Dermis microvascular lymphatic vessel endothelial cell (primary cell): ENCODE measurements at places on chromosomes 6 and 20.
A peak's percentile ranks its signal among the peaks of the same experiment; 100 is the strongest.

DNA sequence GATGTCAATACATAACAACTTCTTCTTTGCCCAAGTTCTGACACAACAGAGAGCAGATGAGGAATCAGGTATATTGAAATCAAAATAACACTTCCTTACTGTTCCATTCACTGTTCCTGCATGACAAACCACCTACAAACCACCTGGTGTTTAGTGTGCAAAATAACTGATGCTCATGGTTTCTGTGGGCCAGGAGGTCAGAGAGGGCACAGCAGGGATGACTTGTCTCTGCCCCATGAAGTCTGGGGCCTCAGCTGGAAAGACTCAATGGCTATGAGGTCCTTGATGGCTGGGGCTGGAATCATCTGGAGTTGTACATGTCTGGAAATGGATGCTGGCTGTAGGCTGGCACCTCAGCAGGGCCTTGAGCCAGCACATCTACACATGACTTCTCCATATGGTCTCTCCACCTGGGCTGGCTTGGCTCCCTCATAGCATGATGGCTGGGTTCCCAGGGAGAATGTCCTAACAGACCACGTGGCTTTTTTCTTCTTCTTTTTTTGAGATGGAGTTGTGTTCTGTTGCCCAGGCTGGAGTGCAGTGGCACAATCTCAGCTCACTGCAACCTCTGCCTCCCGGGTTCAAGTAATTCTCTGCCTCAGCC lies 7.4 kb upstream of the COX4I2 start:
- no peak for DNase-seq

GRCh38 chr6:75065523-75065922 lies 140.3 kb downstream of the COL12A1 start:
- DNase-seq: peak; percentile 41

DNA sequence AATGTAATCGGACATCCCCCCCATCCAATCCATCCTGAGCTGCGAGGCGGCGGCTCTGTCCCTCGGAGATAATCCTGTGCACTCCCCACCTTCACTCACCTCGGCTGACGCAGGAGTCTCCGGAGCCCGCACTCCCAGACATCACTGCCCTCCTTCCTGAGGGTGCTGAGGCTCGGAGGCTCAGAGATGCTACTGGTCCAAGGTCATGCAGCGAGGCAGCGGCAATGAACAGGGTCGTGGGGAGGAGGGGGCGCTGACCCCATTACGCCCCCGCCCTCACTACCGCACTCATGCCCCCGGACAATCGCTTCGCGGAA lies 485 bp downstream of the ADISSP start:
- DNase-seq: no peak

DNA sequence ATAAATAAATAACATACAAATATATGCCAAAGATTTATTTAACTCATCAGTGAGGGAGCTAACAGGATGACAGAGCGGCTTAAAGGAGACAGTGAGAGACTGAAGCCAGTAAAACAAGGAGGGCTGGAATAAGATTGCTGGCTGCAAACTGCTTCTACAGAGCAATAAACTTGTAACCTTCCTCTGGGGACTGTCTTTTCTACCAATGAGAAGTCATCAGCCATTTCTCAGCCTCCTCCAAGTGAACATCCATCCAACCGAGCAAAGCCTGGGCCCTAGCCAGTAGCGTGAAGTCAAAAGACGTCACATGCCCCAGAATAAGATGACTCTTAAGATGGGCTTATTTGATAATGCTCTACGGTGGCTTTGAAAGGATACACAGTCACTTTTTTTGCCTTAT lies 42.5 kb downstream of the CPXM1 start:
- no peak for DNase-seq

DNA sequence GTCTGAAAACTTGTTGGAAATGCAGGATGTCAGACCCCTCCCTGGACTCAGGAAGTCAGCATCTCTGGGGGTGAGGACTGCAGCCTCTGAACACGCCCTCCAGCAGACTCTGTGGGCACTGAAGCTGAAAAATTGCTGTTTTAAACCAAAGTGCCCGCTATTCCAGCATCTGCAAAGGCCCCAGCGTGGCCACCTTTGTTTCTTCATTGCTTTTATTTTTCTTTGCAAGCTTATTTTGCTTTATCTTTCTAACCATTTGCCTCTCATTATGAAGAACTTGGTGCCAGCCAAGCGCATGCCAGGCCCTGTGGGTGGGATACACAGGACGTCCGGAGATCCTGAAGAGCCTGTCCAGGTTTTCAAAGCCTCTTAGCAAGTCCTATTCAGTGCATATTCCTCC lies 203.9 kb upstream of the CST7 start:
- no peak for DNase-seq

DNA sequence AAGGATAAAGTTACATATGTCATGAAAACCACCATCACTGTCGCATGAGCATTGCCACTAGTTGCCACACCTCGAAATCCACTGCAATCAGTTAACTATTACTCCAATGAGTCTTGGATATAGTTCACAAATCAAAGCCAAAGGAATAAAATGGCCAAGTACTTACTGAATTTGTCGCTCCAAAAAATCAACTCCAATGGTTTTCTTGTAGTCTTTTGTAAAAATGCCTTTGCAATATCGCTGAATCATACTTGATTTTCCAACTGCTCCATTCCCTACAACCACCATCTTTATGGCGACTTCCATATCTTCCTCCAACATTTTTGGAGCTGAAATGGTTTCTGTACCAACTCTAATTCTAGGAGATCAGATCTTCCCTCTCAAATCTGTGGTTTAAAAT lies 12.0 kb downstream of the RAB23 start:
- DNase-seq: no peak
